ENCODE measurements at places on chromosomes 2 and 18.

DNA sequence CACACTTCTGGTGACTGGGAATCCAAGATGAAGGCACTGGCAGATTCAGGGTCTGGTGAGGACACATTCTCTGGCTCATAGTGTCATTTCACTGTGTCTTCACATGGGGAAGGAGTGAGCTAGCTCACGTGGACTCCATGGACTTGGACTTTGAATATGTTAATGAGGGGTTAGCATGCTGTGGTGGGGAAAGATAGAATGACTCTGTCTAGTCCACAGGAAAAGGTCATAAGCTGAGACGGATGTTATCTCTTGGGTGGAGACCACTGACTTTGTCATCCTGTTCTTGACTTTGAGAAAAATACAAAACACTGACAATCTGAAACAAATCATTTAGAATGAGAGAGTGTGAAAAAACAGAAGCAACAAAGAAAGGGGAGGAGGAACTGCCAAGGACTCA is 145.9 kb downstream of the PIK3C3 start:
- no peak for DNase-seq

- DNase-seq: peak; percentile 72
Measured at GRCh38 chr18:35041815-35042387, 688 bp downstream of the MAPRE2 start.

- DNase-seq: no peak
Measured at GRCh38 chr2:232367591-232368233, 10.8 kb upstream of the ALPP start.

DNA sequence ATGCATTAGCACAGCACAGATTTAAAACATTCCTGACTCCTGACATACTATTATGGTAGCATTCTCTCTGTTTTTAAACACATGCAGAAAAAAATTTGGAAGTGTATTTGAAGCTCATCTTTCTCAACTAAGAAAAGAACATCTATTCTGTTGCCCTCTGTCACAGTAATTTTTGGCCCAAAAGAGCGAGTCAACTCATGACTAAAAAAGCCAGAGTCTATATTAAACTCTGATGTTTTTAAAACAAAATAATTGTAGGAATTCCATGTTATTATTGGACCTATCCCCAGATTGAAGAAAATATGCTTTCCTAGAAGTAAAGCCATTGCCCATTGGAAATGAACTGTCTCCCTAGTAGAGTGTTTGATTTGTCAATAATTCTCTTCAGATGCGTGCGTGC is 96.7 kb downstream of the CRIM1 start:
- peak; percentile 26 for DNase-seq

GRCh38 chr18:65568866-65569265 is 181.9 kb upstream of the CDH7 start:
- DNase-seq: no peak

DNA sequence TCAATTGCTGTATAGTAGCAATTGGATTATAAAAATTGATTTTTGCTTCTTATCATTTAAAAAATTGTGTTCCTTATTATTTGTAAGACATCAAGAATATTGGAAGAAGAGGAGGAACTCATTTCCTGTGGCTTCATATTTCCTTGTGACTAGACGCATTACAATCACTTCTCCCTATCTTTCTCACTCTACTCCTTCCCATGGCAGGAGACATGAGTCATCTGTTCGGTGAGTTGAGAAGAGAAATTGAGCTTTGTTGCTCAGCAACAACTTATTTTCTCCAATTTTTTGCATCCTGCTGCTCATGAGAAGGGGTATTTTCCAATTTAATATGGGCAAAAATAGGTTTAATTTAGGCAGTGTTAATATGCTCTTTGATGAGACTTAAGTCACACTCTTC is 1783.9 kb downstream of the SUCLG1 start:
- DNase-seq: peak; percentile 12

GRCh38 chr2:158756976-158757375 is 38.1 kb upstream of the DAPL1 start:
- no peak for DNase-seq

GRCh38 chr2:29917781-29918180 is 3.6 kb downstream of the ALK start:
- DNase-seq: no peak

DNA sequence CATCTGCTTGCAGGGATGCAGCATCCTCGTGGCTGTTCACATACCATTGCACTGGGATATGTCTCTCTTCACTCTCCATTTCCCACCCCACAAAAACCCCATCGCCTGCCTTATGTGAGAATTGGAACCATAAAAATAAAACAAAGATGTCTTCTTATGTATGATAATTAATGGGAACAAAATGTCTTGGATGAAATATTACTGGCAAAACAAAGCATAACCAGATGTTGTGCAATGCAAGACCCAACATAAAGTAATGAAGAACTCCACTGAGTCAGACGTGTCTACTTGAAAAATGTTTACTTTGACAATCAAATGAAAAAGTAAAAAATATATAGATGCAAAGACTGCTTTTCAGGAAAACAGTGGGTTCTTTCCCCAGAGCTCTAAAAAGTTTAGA is 611.3 kb upstream of the SYT4 start:
- no peak for DNase-seq

- peak; percentile 94 for DNase-seq
Measured at GRCh38 chr2:105337122-105338019, at the start of gene C2orf49. Gene C2orf49 (plus strand): TSS chr2:105337540. CDS start chr2:105337588, 48 bp downstream.

- DNase-seq: no peak
Measured at GRCh38 chr2:177772529-177772928, 300.0 kb downstream of the PDE11A start.

GRCh38 chr2:72291059-72291458 is 143.4 kb upstream of the CYP26B1 start:
- no peak for DNase-seq

DNA sequence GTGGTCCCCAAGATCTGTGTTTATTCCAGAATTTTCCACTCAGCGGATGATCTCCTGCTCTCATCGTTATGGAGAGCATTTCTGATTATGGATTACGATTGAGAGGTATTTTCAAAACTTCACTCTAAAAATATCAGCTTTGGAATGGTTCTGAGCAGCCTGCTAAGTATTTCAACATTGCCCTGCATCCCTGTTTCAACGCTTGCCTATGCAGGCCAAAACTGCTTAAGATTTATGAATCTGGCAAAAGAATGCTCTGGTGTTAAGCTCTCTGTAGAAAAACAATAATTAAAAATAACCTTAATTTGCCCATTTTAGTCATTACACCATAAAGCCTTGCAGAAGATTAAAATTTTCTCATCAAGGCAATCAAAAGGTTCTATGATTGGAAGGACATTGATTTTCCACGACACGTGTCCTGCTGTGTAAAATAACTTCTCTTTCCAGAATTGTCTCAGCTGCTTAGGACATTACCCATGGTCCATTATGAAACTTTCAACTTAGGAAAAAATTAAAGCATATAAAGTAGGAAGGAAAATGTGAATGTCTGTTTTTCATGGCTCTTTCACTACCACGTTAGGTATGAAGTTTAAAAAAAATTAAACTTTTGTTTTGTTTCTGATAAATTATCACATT is 229.9 kb downstream of the ACKR3 start:
- peak; percentile 57 for DNase-seq

DNA sequence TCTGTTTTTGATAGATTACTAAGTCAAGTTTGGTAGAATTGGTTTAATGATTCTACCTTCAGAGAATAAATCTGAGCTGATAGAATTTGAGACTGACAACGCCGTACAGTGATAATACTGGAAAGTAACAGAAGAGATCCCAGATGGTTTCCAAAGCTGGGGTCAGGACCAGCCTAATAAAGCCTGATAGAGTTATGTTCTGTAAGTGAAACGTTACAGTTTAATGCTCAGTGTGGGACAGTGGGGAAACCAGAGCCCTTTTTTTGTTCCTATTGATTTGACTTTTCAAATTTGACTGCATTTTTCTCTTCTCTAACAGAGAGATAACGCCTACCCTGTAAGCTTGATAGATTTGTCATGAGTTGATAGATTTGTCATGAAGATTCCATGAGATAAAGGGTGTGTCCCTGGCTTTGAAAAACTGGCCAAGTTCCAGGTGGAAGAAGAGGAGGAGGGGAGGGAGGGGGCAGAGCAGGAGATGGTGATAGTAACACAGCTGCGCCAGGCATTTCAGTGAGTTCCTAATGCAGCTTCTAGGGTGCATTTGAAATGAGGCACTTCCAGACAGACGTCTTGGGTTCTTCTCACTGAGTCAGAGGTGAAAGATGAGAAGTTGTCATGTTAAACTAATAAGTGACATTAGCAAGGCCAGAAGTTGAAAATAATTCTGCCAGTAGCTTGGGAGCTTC is 65.1 kb downstream of the CERS6 start:
- DNase-seq: no peak

- no peak for DNase-seq
Measured at GRCh38 chr2:221552291-221552690, 19.8 kb downstream of the EPHA4 start.

DNA sequence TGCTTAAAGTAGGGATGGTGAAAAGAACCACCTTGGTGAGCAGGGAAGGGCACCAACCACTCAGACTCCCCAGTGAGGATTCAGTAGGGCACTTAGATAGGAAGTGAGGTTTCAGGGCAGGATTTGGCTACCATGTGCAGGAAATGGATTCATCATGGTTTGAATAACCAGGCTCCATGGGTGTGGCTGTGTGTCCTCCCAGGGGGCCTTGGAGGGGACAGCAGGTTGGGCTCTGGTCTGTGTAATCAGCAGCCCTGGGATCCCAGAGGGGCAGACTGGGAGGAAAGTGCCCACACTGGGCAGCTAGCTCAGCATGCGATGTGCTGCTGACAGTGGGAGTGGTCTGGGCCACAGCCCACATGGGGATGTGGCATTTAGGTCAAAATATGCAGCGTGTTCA is 224.6 kb downstream of the CELF4 start:
- DNase-seq: no peak

- DNase-seq: peak; percentile 83
Measured at GRCh38 chr2:69214898-69215297, 172.1 kb downstream of the GFPT1 start.

DNA sequence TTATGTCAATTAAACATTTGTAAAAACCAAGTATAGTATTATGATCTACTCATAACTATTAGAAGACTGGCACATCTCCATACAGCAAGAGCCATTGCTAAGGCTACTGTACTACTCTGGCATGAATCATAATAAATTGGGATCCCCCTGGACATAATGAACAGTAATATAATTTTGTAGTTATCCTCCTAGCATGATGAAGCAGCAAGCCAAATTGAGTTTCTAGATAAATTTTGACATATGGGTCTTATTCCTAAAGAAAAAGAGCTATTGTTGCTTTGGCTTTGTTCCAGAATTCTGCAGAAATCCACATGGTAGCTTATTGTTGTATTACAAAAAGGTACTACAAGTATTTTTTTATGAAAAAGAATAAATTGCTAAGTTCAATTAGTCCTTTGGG is 204.3 kb downstream of the CAMKMT start:
- DNase-seq: no peak

DNA sequence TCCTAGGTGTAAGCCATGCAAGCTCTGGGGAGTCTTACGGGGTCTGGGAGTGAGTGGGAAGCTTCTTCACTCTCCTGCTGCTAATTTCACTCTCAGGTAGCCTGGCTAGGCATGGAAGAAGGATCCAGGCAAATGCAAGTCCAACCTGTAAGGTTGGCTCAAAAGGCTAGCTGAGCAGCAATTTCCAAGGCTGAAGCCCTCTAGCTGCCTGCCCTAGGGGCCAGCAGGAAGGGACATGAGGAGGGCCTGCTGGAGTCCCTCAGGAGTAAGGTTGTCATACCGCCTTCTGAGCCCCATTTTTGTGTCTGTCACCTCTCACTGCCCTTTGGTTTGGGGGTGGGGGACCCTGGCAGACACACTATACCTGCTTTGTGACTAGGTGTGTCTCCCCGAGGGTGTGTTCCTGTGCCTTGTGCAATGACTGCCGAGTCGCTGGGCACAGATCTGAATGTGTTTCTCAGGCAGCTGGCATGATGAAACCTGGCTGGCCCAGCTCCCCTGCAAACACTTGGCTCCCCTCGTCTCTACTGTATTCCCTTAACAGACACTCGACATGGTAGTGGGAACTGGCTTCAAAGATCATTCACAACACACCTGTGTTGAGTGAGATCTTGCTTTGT is 123.9 kb upstream of the FAM136A start:
- DNase-seq: no peak

DNA sequence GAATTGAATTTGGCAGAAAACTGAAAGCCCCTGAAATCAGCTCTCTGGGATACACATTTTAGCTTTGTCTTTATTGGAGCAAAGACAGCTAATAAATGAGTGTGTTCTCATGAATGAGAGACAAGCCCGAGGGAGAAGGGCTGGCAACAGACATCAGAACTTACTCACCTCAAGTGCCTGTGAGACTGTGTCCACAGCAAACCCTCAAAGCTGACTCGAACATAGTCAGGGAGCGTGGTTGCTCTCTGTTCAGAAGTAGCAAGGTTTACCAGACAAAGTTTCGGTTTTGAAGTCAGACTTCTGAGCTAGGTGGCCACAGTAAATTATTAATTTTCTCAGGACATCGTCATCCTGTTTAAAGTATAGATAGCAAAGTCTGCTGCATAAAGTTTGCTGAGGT is 207.9 kb downstream of the CMPK2 start:
- no peak for DNase-seq

DNA sequence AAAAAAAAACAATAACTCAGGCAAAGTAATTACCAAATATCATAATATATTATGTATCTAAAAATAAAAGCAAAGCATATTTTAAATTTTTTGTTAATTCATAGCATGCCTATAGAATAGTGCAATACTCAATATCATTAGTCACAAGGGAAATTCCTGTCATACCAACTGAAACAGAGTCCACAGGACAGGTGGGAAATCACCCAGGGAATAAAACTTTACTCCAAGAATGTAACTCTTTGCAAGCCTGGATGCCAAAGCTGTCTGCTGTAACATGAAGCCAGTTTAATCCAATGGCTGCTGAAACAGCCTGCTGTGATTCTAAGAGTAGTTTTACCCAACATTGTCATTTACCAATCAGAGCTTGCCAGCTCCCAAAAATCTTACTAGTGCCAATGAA is 40.0 kb upstream of the SULT1C3 start:
- no peak for DNase-seq

GRCh38 chr2:45992021-45992740 is 305.0 kb upstream of the EPAS1 start:
- DNase-seq: peak; percentile 76

DNA sequence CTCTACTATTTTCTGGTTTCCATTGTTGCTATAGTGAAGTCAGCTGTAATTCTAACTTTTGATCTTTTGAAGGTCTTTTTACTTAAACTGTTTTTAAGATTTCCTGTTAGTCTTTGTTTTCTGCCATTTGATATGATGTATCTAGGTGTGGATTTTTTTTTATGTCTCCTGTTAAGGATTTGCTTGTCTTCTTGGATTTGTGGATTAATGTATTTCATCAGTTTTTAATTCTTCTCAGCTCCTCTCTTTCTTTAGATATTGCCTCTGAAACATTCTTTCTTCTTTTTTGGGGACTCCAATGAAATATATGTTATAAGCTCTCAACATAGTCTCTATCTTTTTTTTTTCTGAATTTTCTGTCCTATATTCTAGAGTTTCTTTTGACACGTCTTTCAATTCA is 24.8 kb upstream of the THUMPD2 start:
- DNase-seq: no peak

GRCh38 chr18:49368161-49368875 is 92.1 kb downstream of the DYM start:
- no peak for DNase-seq

DNA sequence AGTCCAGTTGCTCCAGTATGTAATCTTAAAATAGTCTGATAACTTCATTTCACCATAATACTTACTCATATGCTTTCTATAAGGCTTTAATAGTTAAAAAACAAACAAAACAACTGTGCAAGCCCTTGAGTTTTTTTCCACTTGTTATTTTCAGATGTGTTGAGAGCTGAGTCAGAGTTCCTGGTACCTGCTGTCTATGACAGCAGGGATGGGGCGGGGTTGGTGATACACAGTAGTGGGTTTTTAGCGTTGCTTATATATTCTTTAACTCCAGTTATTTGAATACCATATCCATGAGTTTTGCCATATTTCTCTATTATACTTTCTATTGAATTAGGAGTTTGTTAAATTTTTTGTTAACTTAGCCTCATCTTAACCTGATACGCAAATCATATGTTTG is 5.0 kb downstream of the NAPG start:
- DNase-seq: no peak
